ENCODE measurements at places on chromosomes 6 and 20.

- DNase-seq, result no peak
Measured at GRCh38 chr20:53914091-53914780, 156.2 kb downstream of the BCAS1 start.

GRCh38 chr6:3610921-3611320 lies 140.6 kb downstream of the PXDC1 start:
- DNase-seq, result no peak

DNA sequence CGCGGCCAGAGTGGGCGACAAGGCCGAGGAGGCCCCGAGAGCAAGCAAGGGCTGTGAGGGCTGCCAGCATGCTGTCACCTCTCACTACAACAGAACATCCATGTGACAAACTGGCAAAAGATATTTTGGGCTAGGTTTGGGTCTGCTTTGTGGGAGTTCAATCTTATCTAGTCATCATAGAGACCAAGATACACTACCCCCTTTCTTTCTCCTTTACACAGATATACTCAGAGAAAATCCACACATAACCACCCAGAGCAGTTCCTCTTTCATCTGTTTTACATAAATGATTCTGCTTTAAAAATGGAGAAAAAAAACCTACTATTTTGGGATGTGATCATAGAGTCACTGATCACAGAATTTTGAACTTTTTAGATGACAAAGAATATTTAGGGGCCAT lies 16.8 kb downstream of the SOX4 start:
- DNase-seq, result no peak

GRCh38 chr20:7015257-7015656 lies 247.8 kb downstream of the BMP2 start:
- DNase-seq, result no peak

Measured in activated CD8-positive, alpha-beta memory T cell treated with anti-CD3 and anti-CD28 coated beads for 1 hour (primary cell).